ENCODE measurements at places on chromosomes 2 and 18.
A peak's percentile ranks its signal among the peaks of the same experiment; 100 is the strongest.

DNA sequence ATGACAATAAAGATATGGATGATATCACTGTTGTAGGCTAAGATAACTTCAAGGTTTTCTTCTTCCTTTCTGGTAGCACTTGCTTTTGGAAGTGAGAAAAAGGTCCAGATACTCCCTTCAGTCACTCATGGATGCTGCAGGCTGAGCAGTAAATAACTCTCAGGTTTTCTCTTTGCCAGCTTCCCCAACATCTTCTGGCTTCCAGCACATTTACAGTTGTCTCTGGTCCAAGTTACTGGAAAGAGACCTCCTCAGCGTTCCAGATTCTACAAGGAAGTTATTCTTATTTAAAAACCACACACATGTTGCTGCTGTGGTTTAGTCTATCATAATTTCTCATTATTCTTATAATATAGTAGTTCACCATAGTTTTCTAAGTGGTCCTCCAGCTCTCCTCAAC is 383.4 kb downstream of the PLCL1 start:
- no peak for DNase-seq

DNA sequence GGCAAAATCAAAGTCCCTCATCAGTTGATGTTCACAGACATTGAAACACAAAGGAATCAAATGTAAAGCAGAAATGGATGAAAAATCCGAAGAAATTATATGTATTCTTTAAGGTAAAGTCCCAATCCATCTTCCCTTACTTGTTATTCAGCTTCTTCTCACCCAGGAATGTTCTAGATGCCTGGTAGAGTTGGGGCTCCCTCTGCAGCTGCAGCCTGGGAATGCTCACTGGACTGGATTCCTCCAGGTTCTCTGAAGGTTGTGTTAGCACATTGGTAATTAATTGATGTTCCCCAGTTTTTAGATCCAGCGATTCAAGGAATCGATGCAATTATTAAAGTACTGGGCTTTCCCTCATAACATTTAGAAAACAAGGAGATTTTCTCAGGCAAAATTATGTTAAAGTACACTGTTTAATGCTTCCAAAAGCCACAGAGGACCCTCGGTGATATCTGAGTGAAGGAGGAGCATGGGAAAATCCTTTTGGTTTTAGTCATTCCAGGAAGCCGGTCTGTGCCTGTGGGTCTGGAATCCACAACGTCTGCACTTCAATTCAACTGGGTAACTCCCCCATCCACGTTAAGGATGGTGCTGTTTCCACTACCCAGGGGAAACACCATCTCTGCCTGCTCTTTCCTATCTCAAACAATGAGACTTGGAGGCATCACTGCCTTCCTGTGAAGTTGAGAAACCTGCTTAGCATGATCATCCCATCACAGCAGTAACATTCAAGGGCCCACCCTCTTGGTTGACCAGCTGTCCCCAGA is 22.0 kb downstream of the NTSR2 start:
- DNase-seq = no peak

DNA sequence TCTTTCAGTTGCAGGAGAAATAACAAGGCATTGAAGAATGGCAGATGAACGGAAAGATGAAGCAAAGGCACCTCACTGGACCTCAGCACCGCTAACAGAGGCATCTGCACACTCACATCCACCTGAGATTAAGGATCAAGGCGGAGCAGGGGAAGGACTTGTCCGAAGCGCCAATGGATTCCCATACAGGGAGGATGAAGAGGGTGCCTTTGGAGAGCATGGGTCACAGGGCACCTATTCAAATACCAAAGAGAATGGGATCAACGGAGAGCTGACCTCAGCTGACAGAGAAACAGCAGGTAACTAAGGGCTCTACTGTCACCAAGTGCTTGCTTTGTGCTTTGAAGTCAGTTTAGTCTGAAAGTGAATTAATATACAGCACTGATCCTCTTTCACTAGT is 118.5 kb upstream of the UNC80 start:
- no peak for DNase-seq

- no peak for DNase-seq
Observed at GRCh38 chr2:128317181-128317898, 1.3 kb downstream of the HS6ST1 start.

DNA sequence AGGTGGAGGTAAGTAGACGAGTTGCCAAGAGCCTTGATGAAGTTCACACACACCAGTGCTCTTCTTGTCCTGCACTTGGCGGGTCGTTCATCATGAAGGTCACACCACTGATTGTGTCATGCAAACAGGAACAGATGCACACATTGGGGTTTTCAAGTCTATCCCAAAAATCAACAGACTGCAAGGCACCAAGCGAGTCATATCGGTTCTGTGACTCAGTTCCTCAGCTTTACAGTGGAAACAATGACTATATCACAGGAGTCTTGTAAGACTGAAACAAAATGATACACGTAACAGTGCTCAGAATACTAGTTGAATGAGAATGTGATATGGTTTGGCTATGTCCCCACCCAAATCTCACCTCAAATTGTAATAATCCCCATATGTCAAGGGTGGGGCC is 526.9 kb upstream of the ID2 start:
- peak; percentile 52 for DNase-seq

- DNase-seq = no peak
Observed at GRCh38 chr2:30311711-30312110, 80.4 kb downstream of the LBH start.

GRCh38 chr2:205800224-205800623 is 117.9 kb downstream of the NRP2 start:
- DNase-seq = no peak

GRCh38 chr2:2662847-2663356 is 331.8 kb upstream of the MYT1L start:
- DNase-seq = no peak

DNA sequence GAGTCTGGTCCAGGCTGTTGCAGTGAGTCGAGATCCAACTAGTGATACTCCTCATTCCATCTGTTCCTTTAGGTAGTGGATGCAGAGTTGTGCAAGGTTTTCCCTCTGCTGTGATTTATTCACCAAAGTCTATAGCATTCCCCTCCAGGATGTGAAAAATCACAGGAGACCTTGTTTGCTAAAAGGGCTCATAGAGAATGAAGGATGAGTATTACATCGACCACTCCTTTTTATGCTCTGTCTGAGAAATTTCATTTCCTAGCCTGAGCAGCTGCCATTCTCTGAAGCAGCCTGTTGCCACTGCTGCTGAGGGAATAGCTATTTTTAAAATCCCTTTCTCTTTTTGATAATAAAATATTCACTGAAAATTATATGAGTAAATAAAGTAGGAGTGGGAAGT is 134.1 kb upstream of the LRRTM1 start:
- no peak for DNase-seq

DNA sequence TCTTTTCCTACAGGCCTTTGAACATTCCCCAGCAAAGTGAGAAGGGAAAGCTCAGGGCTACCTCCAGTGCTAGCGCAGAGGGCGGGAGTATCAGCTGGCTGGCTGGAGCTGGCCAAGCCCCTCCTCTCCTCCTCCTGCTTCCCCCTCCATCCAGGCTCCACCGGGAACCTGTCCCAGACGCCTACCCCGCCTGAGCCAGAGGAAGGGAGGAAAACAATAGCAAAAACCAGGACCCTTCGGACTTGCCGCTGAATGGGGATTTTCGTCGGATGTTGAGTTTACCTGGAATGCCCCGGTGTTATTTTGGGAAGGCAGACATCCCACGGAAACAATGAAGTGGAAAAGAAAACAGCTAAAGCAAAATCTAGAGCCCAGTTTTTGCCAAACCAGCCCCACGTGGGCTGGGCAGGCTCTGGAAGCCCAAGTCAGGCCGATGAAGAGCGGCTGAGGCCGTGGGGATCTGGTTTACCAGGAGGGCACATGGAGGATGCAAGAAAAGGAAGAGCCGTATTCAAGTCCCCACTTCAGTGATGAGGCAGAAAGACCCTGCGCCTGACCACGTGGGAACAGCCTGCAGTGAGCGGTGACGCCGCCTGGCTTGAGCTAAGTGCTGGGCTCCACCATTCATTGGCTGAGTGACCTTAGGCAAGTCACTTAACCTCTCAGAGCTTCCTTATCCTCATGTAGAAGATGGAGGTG is 100.4 kb upstream of the LCLAT1 start:
- DNase-seq = no peak
